Activated CD4-positive, alpha-beta T cell treated with anti-CD3 and anti-CD28 coated beads, Interleukin-2, amount 50 U/mL, for 24 hours (primary cell): ENCODE measurements at places on chromosomes 4 and X.

GRCh38 chr4:187724456-187724855, 271.1 kb upstream of the ZFP42 start:
- DNase-seq = no peak

DNA sequence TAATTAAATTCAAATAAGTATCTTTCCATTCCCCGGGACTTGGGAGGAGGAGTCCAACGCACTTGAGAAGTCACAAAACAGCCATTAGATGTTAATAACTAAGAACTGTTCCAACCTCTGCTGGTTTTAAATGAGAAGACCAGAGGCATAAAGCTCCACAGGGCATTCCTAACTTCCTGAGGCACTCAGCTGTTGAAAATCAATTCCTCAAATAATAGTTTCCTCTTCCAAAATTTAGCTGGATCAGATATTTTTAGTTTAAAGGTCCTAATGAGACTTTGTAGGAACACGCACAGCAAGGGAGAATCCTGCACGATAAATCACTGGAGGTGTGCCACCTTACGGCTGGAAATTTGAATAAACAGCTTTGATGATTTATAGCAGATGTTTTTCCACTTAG, 504.3 kb upstream of the ZFP42 start:
- DNase-seq = no peak

GRCh38 chr4:134328741-134329140, 127.2 kb upstream of the PABPC4L start:
- no peak for DNase-seq

DNA sequence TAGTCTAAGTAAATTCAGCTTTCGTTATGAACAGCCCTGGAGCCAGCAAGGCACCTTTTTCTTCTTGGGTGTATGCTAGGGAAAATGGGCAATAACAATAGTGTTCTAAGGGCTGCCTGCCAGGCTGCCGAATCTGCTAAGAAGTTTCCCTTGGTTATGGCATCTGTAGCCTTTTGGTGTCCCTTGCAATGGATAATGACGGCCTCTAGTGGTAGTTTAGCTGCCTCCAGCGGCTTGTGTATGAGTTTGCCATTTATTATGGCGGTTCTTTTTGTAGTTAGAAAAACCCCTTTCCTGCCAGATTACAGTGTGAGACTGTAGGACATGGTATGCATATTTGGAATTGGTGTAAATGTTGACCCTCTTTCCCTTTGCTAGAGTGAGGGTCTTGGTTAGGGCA, 78.9 kb upstream of the SPIN4 start:
- no peak for DNase-seq

- no peak for DNase-seq
Measured at GRCh38 chr4:47468706-47469365, 5.3 kb upstream of the COMMD8 start.

GRCh38 chrX:72040506-72040905, 91.2 kb downstream of the RTL5 start:
- no peak for DNase-seq

DNA sequence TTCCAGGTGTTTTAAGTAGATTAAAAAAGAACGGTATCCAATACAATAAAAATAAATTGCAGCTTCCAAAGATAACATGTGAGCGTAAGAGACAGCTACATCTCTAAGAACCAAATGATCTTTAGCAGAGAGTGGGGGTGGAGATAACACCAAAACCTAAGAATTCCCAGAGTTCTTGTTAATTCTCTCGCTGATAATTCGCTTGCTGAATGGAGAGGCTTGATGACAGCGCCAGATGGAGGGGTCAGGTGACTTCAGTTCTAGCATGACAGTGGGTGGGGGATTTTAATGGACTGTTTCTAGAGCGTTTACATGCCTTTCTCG, 2.3 kb downstream of the CLCN4 start:
- no peak for DNase-seq

DNA sequence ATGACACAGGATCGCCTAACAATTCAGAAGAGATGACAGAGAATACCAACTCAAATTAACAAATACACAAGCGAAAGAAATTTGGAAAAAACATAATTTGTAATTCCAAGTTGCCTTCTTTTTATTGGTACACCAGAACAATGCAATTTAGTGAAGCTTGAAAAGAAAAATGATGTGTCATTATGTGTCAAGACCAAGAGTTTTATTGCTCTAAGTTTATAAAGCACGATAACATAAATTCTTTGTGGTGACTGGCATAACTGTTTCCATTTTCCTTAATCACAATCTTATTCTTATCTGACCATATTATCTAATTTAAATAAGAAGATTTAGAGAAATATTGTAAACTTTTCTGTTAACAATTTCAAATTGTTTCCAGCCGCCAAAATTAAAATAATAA, 273.2 kb upstream of the TECRL start:
- no peak for DNase-seq

GRCh38 chr4:119093042-119093827, 42.4 kb upstream of the MYOZ2 start:
- no peak for DNase-seq

DNA sequence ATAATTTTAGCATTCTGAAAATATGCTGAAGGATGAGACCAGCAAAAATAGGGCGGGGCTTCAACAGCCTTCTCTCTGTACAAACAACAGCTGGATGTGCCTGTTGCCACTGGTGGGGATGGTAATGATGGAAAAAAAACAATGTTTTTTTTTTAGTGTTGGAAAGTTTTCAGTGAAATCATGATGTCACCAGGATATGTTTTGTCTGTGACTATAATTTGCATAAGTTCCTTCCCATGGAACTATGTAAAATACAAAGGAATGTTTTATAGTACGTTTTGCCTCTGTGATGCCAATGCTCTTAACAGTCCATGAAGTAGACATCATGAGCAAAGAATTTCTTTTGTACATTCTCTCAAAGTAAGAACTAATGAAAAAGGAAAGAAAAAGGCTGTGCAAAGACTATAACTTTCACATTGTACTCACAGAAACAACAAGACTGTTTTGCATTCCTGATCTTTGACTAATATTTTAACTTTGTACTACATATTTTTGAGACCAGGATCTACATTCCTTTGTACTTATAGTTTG, 589.7 kb downstream of the SPRY1 start:
- no peak for DNase-seq

- DNase-seq = no peak
Measured at GRCh38 chrX:109920325-109920724, 82.6 kb upstream of the TMEM164 start.

GRCh38 chr4:176492646-176493302, 173.0 kb downstream of the SPCS3 start:
- no peak for DNase-seq

DNA sequence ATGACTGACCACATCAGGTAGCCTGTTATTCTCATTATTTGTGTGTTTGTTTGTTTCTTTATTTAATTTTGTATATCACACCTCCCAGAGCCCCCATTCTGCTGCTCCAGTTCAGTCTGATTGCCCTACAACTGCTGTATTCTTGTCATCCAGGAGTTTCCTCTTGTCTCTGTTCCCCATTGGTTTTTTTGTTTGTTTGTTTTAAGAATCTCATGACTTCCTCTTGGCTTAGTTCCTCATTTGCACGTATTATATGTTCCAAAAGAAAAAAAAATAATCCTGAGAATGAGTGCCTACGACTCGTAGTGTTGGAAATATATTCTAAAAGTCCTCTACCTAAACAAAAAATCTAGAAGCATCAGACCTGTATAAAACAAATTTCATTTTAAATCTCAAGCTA, 142.3 kb upstream of the SLIT2 start:
- no peak for DNase-seq

- DNase-seq = no peak
Measured at GRCh38 chr4:41874398-41874797, 60.8 kb upstream of the TMEM33 start.

DNA sequence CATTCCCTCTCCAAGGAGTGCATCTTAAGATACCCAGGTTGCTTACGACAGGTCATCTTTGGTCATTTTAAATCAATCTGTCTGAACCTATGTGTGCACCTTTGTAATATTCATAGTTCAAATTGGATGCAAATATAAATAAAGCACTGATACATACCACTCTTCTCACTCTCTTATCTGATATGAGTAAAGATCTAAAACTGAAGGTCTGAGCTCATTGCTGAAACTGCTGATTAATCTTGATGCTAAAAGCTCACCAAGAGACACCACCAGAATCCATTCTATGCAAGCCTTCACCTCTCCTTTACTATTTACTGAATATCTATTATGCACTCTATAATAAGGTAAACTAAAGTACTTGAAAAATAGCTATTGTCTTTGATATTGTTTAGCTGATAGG, 16.6 kb downstream of the HSD17B13 start:
- DNase-seq = no peak

DNA sequence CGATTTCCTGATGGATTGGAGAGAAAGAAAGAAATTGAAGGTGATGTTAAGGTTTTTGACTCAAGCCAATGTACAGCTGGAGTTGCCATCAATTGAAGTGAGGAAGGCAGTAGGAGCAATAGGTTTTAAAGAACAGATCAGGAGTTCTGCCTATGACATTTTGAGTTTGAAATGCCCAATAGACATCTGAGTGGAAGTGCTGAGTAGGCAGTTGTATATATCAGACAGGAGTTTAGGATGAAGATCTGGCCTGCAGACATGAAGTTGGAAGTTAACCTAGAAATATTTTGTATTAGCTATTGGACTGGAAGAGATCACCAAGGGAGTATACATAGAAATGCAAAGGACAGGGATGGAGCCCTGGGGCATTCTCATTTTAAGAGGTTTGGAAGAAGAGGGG, 12.9 kb upstream of the TMSB15B start:
- DNase-seq = no peak

GRCh38 chr4:28388471-28388870, 1527.8 kb downstream of the STIM2 start:
- DNase-seq = no peak

DNA sequence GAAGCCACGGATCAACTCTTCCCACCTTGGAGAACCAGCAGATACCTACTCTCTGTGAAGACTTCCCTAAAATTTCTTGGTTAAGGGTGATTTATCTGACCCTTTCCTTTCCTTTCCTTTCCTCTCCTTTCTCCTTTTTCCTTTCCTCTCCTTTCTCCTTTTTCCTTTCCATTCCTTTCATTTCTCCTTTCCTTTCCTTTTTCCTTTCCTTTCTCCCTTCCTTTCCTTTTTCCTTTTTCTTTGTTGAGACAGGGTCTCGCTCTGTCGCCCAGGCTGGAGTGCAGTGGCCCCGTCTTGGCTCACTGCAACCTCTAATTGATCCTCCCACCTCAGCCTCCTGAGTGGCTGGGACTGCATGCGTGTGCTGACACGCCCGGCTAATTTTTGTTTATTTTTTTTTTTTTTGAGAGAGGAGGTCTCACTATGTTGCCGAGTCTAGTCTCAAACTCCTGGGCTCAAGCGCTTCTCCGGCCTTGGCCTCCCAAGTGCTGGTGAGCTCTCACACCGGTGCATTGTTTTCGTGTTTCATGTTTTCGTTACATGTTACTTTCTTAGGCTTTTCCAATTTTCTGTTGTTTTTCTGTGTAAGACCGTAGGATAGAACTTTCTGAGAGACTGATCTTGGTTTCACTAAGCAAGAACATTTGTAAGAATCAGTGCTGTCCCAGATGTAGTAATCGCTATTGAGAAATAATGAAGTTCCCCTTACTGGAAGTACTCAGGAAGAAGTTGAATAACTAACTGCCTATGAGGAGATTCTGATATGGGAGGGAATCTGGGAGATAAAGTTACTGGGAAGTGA, 2.0 kb downstream of the TMEM165 start:
- no peak for DNase-seq
